ENCODE measurements at places on chromosomes 3 and 15.

GRCh38 chr3:64445109-64445943, 220.1 kb upstream of the PRICKLE2 start:
- DNase-seq: no peak

DNA sequence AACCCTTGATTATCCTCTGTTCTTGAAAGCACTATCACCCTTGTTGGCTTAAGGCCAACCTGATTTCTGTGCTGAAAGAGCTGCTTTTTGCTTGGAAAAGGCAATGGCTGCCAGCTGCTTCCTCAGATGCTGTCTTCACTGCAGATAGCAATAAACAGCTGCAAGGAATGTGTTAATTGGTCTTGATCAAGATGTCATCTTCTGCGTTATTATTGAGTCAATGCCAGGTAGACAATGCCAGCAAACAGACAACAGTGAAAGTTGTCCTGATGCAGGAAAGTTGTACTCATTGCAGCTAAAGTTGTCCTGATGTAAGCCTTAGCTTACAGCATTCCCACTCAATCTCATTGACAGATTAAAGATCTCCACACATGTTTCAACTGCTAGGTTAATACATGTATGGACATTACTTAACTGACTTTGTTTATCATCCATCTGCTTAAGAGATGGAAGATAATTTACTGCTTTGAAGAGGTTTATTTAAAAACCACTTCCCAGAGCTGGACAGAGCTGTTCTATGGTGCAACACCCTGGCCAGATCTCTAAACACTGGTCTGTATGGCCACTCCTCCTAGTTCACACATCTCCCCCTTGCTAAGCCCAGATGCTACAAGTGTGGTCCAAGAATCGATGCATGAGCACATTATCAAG, 251.0 kb upstream of the MCTP2 start:
- no peak for DNase-seq

- DNase-seq: no peak
Measured at GRCh38 chr15:31104003-31104402, 2.5 kb upstream of the TRPM1 start.

- DNase-seq: no peak
Measured at GRCh38 chr3:101027286-101027685, 34.1 kb upstream of the ABI3BP start.

DNA sequence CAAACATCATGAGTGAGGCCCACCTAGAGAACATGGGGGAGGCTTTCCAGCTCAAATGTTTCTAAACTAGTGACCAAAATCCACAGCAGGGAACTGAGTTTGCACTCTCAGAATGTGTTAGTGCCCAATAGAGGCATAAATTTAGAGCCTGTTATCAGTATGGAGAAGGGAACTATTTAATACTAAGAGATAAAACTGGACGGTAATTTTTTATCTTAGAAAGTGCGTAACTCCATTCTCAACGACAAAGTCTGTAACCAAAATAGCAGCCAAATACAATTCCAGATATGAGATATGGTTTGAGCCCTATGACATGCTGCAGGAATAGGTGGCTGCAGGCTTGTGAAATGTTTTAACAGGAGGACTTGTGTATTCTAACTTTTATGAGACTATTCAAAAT, 3.5 kb downstream of the B3GALNT1 start:
- DNase-seq: no peak

- no peak for DNase-seq
Measured at GRCh38 chr3:9986230-9986725, 363 bp downstream of the EMC3 start.
